ENCODE measurements at places on chromosomes 1 and 21.

GRCh38 chr1:57019236-57019839 lies 53.5 kb upstream of the C8B start:
- DNase-seq = no peak

DNA sequence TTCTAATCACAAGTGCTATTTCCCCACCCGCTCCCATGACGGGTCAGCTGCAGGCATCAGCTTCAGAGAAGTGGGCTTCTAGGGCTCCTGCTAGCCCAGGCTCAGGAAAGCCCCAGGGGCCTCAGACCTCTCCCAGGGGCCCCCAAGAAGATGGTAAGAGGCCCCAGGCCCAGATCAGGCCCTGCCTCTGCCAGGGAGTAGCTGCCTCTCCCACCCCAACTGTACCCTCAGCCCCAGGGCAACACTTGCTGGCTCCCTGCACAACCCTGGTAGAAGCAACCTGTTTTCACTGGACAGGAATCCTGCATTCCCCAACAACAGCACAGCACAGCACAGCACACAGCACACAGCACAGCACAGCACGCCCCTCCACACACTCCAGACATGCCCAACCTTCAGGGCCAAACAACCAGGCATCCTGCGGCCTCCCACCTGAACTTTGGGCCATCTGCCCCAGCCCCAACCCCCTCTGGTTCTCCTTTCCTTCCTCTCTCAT lies 6.5 kb downstream of the BLACAT1 start:
- DNase-seq = no peak

DNA sequence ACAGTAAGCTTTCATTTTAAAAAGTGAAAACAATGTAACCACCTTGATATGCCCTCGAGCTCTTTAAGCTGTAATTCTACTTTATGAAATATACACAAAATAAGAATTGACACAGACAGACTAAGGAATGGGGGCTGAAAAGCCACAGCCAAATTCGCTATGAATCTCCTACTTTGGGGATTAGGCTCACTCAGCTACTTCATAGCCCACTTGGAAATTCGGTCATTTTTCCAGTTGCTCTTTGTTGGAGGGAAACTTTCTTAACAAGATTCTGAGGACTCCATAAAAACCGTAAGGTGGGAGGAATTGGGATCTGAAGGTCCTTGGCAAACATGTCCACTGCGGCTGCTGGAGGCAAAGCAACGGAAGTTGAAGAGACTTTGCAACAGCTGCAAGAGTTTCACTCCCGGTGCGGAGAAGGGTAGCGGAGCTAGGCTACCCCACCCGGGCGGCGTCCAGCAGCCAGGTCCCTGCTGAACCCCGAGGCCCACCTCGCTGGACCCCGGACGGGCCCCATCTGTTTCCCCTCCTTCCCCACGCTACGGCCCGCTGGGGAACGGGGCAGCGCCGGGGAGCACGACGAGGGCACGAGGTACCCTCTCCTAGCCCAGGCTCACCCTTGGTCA lies 634 bp downstream of the MYCBP start:
- DNase-seq = peak; percentile 27

- DNase-seq = peak; percentile 51
Observed at GRCh38 chr1:14945132-14946010, 208.2 kb upstream of the TMEM51 start.

- peak; percentile 92 for DNase-seq
Observed at GRCh38 chr1:111515291-111516004, 12.0 kb upstream of the ADORA3 start.

DNA sequence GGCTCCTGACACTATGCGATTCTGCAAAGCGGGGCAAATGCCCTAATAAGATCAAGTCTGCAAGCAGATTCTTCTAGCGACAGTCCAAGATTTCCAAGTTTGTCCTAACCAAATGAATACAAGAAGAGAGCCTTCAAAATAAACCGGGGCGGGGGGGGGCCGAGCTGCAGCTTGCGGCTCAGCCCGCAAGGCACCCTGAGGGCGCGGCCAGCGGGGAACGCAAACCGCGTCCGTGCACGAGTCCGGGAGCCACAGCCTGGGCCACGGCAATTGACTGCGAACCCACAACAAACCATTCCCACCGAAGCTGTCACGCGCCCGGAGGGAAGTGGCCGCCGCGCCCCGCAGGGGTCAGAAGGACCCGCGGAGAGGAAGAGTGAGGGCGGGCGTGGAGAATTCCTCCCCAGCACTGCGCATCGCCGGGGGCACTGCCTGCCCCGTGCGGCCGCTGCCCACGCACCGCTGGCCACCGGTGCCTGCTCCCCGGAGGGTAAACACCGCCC lies 687 bp downstream of the TGFBR3 start:
- peak; percentile 53 for DNase-seq

- DNase-seq = no peak
Observed at GRCh38 chr1:8047112-8047511, 21.0 kb upstream of the ERRFI1 start.

DNA sequence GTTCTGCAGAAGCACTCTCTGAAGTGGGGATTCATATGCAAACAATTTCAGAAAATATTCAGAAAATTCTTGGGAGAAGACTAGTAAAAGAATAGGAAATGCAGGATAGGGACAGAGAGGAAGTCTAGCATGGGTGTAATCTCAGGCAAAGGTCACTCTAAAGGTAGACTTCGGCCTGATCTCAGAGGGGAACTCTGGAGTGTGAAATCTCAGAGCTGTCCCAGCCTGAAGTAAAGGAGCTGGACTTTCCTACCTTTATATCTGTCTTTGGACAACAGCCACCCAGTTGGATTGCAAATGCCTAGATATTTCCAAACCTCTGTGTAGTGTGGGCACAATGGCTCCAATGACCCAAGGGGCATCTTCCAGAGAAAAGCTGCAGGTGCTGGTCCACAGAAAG lies 379.8 kb downstream of the GPATCH2 start:
- DNase-seq = no peak

GRCh38 chr1:15060104-15060503 lies 93.4 kb upstream of the TMEM51 start:
- DNase-seq = no peak

GRCh38 chr1:183694066-183694465 lies 41.0 kb upstream of the APOBEC4 start:
- peak; percentile 75 for DNase-seq

DNA sequence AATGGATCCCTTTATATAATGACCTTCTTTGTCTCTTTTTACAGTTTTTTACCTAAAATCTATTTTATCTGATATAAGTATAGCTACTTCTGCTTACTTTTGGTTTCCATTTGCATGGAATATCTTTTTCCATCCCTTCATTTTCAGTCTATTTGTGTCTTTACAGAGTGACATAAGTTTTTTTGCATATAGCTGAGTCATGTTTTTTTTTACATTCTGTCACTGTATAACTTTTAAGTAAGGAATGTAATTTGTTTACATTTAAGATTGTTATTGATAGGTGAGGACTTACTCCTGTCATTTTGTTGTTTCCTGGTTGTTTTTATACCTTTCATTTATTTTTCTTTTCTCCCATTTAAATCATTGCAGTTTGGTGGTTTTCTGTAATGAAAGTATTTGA lies 402.7 kb upstream of the ADGRL2 start:
- no peak for DNase-seq

DNA sequence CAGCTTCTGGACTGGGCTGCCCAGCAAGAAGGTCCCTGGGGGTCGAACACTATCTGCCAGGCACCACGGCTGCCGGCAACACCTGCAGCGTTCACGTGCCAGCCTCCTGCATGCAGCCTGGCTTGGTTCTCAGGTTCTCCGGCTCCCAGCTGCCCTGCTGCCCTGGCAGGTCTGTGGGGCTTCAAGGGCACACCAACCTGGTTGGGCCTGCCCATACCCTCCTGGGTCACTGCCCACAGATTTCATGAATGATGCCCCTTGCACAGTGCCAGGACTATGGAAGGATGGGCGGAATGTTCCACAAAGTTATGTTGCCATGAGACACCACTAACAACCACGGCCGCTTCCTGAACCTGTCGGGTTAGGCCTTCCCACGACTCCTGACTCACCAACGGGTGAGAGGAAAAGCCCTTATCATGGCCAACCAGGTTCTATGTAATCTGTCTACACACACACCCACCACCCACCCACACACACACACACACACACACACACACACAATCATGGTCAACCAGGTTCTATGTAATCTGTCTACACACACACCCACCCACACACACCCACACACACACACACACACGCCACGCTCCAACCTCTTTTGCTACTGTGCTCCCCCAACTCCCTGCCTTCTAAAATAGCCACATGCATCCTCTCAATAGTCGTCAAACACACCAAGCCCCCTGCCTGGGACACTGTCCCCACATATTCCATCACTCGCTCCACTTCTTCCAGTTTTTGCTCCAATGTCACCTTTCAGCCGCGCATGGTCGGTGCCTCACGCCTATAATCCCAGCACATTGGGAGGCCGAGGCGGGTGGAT lies 32.2 kb downstream of the HSPG2 start:
- DNase-seq = peak; percentile 73

DNA sequence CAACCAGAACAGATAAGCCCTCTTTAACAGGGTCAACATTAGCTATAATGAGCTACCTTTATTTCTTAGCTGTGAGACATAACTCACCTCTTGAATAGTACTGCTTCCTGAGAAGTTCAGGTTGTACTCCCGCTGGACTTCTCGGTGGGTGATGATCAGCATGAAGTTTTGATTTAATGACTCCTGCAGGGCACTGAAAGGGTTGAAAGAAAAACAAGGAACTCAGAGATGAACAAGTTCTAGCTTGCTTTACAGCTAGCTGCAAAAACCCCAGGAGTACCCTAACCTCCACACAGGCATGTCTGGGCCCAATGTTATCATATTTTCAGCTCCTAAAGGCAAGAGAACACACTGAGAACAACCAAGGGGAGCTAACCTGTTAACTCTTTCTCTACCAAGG lies 254.4 kb downstream of the FAF1 start:
- DNase-seq = no peak

GRCh38 chr1:121517586-121518230 lies 332.9 kb downstream of the SRGAP2C start:
- DNase-seq = no peak

DNA sequence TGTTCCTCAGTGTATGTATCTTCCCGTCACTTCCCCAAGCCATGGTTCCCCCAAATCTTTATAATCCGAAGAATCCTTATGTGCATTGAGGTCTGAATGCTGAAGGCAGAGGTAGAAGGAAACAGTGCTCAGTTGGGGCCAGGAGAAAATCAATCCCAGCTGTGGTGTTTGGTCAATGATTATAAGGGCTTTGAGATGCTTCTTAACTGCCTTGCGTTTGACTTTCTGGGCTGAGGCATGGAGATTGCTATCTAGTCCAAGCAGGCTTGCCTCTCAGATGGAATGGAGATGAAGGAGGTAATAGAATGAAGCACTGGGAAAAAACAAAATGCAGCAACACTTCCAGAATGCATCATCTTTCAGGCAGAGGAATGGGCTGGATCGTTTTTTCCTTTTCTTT lies 3.6 kb upstream of the MAP1LC3C start:
- DNase-seq = no peak

DNA sequence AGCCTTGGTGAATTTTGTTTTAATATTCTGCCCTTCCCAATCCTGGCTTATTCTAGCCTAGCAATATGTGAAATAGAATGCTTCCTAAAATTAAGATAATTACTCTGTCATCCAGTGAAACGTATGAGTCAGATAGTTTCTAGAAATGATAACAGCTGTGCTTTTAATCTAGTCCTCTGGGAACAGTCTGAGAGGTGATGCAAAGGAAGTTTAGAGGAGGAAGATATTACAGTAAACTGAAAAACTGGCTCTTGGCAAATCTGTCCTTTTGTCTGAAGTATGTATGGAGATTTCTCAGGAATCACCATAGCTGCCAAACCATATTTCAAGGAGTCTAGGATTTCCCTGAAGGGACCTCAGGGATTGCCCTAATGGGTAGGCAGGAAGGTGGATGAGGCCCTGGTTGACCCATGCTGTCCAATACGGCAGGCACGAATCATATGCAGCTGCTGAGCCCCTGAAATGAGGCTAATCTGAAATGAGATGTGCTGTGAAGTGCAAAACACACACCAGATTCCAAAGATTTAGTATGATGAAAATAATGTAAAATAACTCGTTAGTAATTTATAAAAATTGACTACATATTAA lies 70.8 kb upstream of the LBR start:
- no peak for DNase-seq

- DNase-seq = no peak
Observed at GRCh38 chr1:167996266-167996665, 59.4 kb upstream of the MPC2 start.

GRCh38 chr1:36119456-36119855 lies 5.6 kb downstream of the COL8A2 start:
- DNase-seq = no peak

- peak; percentile 84 for DNase-seq
Observed at GRCh38 chr1:150168960-150169601, 19.4 kb downstream of the PLEKHO1 start.

- DNase-seq = peak; percentile 83
Observed at GRCh38 chr1:160428655-160429054, 28.3 kb downstream of the VANGL2 start.

GRCh38 chr1:8947127-8947691 lies 1.5 kb downstream of the CA6 start:
- no peak for DNase-seq

DNA sequence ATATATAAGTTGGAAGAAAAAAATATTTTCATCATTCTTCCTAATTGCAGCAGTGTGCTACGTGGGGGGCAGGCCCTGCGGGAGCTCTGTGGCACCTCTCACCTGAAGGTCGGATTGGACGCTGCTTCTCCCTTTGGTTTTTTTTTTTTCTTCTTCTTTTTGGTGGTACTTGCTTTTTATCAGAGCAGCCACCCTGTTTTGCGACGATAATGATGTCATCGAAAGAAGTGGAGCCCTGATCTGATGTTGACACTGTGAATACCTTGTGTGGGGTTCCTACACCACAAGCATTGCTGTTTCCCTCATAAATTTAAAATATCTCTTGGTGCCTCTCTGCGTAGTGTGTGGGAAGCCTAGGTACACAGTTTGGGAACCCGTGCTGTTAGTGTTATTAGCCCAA lies 5.5 kb downstream of the TRAPPC10 start:
- no peak for DNase-seq

- DNase-seq = no peak
Observed at GRCh38 chr1:150498342-150498741, 9.6 kb upstream of the ECM1 start.

GRCh38 chr1:19610282-19610981 lies 33.7 kb upstream of the NBL1 start:
- DNase-seq = no peak

GRCh38 chr1:66275083-66275482 lies 258.9 kb upstream of the SGIP1 start:
- DNase-seq = no peak

GRCh38 chr1:90731382-90732050 lies 14.4 kb upstream of the BARHL2 start:
- no peak for DNase-seq

- DNase-seq = no peak
Observed at GRCh38 chr1:1048765-1049164, 25.3 kb downstream of the RNF223 start.

- DNase-seq = no peak
Observed at GRCh38 chr1:207364614-207365013, 43.1 kb downstream of the CD55 start.

DNA sequence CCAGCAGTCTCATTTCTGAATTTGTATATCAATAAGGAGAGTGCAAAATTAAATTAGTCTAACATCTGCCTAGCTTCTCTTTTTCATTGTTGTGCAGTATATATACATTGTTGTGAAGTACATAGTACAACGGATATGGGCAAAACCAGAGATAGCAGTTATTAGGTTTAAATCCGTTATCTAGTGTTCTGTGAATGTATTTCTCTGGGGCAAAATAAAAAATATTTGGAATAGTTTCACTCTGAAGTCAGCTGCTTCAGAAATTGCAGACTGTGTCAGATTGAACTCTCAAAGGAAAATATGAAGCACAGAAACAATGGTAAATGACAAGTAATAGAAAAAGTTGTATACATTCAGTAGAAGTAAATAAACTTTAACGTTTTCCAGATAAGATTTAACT lies 836.5 kb upstream of the CXADR start:
- no peak for DNase-seq

- DNase-seq = no peak
Observed at GRCh38 chr1:182569939-182570610, 19.0 kb downstream of the RNASEL start.

Data from right cardiac atrium (tissue), 5 donors.